ENCODE measurements at places on chromosomes 1 and 21. TPM values are rescaled to one million over a fixed set of nuclear protein-coding genes. Genes with fewer than 3 reads are reported as not detected.

The LCE1E gene
- total RNA-seq: not detected

The C4BPA gene
- not detected for total RNA-seq

The ETNK2 gene
- 5.5 TPM for total RNA-seq

The LCE2A gene
- not detected for total RNA-seq

- no peak for DNase-seq
Observed at GRCh38 chr1:191912517-191912916, 245.7 kb upstream of the RGS18 start.

DNA sequence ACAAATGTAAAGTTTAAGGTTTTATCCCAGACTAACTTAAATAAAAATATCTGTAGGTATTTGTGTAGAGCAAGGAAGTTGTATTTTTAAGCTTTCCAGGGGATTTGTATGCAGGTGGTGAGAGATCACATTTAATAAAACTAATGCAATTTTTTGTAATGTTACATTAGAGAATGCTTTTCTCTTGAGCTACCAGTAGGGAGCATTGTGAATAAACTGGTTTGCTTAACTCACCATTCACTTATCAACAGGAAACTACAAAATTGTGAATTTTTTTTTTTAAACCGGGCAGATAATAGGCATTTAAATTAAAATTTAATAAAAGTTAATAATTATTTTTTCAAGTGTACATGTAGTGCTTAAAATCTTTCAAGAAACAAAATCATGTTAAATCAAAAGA lies 78.6 kb downstream of the IVNS1ABP start:
- DNase-seq: no peak

- DNase-seq: no peak
Observed at GRCh38 chr1:16434501-16434900, 2.7 kb downstream of the SPATA21 start.

DNA sequence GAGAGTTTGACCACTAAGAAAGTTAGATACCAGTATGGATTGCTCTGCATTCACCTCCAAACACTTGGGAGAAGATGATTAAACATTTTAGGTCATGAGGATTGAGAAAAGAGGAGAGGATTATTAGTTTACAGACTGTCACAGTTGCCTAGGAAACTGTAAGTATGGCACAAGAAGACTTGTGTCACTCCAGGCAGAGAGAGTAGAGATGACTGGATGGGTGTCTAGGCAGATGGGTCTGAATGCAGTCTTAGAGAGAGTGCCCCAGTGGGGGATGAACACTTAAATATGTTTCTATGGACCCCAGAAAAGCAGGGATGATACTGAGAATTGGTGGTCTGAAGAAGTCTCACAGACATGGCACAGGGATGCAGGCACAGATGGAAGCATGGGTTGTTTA lies 477.6 kb upstream of the B3GALT2 start:
- no peak for DNase-seq

- no peak for DNase-seq
Observed at GRCh38 chr1:183593356-183593755, 3.1 kb upstream of the NCF2 start.

DNA sequence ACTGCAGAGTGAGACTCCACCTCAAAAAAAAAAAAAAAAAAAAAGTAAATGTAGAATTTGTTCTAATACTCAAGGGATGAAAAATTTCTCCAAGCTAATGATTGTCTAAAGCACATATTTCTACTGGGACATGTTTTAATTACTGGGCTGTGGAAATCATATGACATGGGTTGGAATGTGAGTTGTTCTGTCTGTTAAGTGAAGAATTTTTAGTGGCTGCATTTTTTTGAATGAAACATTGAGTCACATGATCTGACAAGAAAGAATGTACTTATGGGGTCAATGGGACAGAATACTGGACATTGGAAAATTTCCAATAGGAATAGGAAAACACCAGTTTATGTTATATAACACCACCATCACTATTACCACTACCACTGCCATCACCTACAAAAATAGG lies 123.8 kb upstream of the IVNS1ABP start:
- DNase-seq: no peak

DNA sequence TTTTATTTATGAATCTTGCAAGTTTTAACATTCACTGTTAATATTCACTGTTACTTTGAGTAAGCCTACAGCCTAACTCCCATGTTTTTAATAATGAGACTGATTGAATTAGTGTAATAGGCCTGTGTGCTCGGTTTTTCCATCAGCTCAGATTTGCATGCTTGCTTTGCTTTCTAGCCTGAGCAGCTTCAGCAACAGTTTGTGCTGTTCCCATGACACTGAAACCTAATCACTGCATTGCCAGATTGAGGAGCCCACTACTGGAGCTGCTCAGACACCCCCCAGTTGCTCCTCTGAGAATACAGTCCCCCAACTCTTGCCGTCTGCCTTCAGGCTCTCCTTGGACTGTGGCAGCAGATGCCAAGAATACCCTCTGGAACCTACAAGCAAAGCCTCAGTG lies 695.4 kb downstream of the BRINP3 start:
- DNase-seq: no peak

DNA sequence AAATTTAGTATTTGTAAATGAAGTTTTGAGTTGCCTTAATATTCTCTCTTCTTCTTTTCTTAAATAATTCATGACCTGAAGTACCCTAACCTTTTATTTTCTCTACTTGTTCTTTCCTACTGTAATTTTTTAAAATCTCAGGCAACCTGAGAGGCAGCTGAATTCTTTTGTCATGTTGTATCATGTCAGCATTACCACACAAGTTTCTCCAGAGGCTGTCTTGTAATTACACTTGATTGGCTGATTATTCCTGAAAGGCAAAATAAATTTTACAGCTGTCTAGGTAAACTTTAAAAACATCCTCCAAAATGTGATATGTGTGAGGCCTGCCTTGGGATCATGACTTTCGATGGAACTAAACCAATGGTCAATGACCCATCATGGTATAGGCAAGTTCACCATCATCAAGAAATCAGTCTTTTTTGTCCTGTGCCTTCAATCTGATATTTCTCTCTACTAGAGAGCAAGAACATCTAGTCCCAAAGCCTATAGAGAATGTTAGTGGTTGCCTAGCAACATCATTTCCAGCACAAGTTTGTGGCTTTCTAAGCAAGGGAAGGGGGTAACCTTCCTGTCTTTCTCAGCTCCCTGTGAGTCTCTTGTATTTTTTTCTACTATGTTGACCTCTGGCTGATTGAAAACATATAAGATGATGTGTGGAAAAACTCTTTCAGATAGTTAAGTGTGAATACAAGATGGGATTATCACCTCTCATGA lies 115.5 kb downstream of the GABPA start:
- DNase-seq: no peak

- peak; percentile 77 for DNase-seq
Observed at GRCh38 chr1:234970731-234971476, 157.7 kb downstream of the TOMM20 start.

All from right cardiac atrium (tissue), 5 donors.